Iris pigment epithelial cell (primary cell): ENCODE measurements at places on chromosomes 16 and 17.

DNA sequence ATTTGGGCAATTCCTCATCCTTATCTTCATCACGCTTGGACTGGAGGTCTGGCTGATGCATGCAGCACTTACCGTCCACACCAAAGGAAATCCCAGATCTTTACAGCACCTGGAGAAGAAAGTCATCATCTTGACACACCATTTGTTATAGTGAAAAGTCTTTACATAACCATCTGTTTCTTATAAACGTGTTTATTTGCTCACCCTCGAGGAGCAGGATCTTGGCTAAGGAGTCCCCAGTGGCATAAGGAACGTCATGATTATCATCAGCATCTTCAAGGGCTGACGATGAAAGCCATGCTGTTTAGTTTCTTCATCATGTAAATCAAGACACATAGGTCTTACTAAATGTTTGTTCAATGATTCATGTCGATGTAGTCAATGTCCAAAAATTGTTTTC lies 248.8 kb upstream of the ELAC2 start:
- peak; percentile 4 for DNase-seq

DNA sequence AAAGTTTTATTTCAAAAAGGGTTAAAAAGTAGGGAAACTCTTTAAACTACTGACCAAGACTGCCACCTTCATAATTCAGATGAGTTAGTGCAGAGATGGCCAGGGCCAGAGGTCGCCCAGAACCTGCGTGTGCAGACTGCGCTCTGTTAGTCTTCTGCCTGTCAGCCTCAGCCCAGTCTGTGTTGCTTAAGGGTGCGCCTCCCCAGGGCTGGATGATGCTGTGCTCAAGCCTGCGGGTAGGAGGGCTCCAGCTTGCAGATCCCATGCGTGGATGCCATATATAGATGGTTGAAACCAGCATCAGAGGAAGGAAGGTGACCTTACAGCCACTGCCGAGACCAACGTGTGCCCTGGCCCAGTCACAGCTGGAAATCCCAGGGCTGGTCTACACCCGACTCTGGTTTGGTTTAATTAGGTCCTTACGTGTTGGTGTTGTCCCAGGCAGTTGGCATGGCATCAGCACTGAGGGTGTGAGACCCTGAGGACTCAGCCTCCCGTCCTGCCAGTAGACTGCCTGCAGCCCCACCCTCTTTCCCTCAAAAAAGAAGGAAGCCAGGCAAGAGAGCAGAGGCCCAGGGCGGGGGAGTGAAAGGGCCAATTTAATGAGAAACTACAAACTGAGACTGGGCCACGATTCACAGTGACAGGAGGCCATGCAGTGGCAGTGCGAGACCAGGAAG lies 27.7 kb downstream of the CDIP1 start:
- DNase-seq: no peak

GRCh38 chr16:1812732-1813163 lies 13.9 kb downstream of the HAGH start:
- DNase-seq: peak; percentile 63

- DNase-seq: no peak
Observed at GRCh38 chr17:60724647-60725046, 47.0 kb downstream of the BCAS3 start.

GRCh38 chr16:57512296-57513001 lies 23.9 kb downstream of the CCDC102A start:
- DNase-seq: no peak
